Posterior vena cava (tissue), 2 donors: ENCODE measurements at places on chromosomes 11 and 22. TPM values are rescaled to one million over a fixed set of nuclear protein-coding genes. Genes with fewer than 3 reads are reported as not detected.

The APOBEC3A gene
- total RNA-seq = 5.6 TPM

The MRGPRF gene
- 138 TPM for total RNA-seq

The CBL gene
- 23.3 TPM for total RNA-seq

The MPEG1 gene
- total RNA-seq = 20.4 TPM

The ENTHD1 gene
- not detected for total RNA-seq

The GSTT2 gene
- total RNA-seq = 1.2 TPM

The SCGB1C1 gene
- not detected for total RNA-seq

DNA sequence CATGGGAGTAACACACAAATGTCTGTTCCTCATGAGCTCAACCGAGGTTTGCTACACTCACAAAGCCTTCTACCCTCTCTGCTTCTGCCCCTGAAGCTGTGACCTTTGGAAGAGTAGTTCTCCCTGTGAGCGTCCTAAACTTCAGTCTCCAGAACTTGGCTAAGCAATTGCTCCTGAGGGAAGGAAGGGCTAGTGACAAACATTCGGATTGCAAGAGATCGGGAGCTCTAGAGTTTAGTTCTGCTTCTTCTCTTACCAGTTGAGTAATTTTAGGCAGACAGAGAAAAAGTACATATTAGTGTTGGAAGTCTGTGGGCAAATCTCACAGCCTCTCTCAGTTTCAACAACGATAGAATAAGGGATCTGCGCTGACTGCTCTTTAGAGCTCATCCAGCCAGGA is 27.3 kb upstream of the ELF5 start:
- no peak for DNase-seq

GRCh38 chr11:120659076-120659475 is 147.5 kb downstream of the GRIK4 start:
- no peak for DNase-seq

GRCh38 chr11:10743354-10744000 is 7.6 kb upstream of the CTR9 start:
- DNase-seq = no peak

- peak; percentile 54 for DNase-seq
Measured at GRCh38 chr22:41983513-41984405, 14.5 kb downstream of the SEPTIN3 start.

- no peak for DNase-seq
Measured at GRCh38 chr11:32071811-32072210, 19.1 kb upstream of the RCN1 start.

DNA sequence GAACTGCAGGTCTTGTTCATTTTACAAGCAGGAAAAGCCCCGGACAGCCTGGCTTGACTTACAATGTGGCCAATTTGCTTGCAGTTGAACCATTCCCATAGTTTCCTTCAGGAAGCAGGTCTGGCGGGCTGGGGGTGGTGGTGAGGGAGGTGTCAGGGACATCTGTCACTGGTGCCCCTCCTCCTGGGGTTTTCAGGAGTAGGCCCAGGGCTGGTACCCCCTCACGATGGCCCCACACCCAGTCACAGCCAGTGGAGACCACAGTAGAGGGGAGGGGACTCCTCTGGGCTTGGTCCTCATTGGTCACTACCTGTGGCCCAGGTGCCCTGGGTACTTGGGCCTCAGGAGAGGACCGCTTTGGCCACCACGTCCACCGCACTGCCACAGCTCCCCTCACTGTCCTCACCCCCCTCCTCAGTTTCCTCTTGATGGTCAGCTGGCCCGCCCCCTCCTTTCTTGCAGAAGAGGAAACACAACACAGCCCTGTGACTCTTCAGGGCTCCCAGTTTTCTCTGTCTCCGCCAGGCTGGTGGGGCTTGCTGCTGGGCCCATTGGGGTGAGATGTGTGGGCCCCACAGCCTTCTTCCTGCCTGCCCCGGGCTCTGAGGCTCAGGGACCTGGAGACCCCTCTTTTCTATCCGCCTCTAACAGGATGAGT is 39.8 kb upstream of the SHISAL1 start:
- DNase-seq = peak; percentile 55

DNA sequence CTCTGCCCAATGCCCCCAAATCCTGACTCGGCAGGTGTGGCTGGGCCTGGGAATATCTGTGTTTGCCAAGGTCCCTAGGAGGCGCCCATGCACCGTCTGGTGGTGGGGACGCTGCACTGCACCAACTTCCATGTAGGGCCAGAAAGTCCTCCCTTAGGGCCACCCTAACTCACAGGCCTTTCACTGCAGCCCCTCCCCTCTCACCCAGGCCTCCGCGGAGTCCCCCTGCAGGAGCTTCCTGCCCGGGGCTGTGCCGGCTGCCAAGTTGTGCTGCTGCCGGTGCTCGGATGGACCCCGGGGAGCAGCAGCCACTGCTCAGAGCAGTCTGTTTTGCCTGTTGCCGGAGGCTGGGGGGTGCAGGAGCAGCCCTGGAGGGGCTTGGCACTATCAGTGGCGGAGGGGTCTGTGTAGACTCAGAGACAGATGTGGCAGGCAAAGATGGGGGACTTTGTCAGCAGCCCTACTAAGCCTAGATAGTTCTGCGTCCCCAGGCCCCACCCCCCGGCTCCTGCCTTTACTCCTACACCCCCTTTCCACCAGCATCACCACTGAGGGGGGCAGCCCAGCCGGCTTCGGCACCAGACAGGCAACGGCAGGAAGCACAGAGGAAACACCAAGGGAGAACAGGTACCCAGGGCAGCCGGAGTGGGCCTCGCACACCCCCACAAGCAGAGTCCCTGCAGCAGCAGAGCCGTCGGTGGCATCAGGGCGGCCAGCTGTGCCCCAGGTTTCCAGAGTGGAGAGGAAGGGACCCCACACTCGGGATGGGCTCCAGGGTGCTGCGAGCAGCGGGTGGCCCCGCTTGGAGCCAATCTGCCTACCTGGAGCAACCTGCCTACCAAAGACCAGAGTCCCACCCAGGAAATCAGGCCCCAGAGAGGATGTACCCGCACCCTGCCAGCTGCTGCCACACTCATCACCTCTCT is 124.3 kb downstream of the TRIM29 start:
- DNase-seq = peak; percentile 80

DNA sequence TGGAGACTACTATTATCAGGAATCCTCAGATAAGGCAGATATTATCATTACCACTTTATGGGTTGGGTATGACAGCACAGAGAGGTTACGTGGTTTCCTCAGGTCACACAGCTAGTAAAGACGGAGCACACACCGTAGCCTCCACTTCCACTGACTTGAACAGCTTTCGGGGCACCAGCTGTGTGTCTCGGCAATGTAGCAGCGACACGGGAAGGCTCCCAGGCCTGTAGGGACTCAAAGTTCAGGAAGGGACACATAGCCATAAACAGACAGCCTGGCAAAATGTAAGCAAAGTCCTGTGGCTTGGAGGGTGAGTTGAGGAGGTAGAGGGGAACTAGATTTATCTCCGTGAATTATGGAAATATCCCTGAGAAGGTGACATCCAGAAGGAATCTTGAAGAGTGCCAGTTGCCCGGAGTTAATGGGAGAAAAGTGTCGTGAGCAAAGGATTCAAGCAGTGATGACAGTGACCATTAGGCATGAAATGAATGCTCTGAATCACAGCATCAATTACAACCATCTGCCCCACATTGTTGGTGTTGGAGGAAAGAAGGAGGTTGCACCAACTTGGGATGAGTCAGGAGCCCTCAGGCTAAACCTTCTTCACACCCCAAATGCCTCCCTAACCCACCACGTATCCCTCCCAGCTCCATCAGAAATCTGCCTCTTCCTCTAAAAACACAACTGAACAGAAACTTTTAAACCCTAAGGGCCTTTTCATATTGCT is 106.7 kb upstream of the ASPHD2 start:
- DNase-seq = no peak

DNA sequence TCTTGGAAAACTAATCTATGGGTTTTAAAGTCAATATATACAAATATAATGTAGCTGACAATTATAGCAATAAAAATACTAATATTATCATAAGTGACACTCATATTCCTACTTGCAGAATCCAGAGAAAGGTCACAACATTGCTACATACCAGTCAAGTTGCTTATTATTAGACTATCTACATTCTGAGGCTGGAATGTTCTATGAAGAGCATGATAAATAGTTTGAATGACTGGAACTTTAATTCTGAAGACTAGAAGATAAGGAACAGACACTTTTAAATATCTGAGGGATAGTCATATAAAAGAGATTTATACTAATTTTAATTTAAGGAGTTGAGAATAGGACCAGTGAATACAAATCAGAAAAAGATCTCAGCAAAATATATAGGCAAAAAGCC is 146.0 kb downstream of the GUCY1A2 start:
- no peak for DNase-seq
